ENCODE measurements at places on chromosomes 3 and 15.

DNA sequence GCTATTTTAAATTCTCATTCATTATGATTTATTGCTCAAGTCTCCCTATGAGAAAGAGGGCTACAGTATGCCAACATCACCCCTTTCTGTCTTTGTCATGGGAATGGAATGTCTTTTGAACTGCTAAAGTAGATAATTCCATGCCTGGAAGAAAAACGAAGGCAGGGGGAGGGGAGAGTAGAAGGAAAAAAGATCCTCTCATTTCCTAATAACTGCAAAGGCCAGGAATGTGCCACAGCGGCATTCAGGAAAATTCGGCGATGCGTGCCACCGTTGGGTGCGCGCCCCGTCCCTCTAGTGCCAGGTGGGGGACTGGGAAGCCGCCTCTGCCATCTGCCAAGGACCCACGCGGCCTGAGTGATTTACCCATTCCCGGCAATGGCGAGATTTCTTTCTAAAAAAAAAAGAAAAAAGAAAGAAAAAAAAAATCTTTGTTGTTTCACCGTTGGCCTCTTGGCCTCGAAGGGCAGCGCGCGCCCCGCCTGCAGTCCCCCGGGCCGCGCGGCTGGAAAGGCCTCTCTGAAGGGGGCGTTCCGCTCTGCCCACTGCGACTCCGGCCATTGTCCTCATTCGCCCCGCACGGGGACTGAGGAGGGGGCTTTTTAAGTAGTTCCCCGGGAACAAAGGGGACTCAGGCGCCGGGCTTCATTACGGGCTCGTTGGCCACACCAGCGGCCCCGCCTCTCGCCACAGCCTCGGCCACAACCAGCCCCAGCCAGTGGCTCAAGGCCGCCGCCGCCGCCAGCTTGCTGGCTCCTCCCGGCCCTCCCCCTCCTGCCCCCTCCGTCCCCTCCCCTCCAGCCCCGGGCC lies 54.5 kb downstream of the CPN2 start:
- DNase-seq: no peak

DNA sequence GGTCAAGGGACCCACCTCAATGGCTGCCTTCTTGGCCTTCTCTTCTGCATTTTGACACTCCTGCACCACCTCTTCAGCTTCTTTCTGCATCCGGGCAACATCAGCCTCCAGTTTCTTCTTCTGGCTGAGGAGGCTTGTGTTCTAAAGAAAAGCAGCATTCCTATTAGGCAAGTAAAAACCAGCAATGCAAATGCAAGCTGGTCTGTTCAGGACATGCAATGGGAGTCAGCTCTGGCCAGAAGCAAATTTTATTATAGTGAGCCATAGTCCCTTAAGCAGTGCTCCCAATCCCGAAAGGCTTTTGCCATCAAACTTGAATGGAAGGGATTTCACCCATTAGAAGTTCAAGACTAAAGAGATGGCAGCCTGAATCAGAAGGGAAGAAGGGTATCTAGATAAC lies 97.7 kb downstream of the HHLA2 start:
- DNase-seq: no peak

DNA sequence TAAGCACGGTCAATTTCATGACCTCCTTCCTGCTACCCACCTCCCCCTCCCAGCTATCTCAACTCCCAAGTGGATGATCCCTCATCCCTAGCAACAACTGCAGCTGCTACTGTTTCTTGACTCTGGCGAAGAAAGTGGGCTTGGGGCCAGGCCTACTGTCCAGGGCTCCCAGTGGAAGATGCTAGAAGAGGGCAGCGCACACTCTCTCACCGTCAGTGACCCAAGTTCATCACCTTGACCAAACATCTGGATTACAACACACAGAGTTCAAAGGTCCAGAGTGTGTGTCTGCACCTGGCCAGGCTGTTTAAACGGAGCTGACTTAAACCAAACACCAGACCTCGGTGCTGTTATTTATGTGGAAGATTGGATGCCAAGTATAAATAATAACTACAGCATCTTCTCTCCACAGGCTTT lies 385.6 kb downstream of the SHQ1 start:
- DNase-seq: no peak

DNA sequence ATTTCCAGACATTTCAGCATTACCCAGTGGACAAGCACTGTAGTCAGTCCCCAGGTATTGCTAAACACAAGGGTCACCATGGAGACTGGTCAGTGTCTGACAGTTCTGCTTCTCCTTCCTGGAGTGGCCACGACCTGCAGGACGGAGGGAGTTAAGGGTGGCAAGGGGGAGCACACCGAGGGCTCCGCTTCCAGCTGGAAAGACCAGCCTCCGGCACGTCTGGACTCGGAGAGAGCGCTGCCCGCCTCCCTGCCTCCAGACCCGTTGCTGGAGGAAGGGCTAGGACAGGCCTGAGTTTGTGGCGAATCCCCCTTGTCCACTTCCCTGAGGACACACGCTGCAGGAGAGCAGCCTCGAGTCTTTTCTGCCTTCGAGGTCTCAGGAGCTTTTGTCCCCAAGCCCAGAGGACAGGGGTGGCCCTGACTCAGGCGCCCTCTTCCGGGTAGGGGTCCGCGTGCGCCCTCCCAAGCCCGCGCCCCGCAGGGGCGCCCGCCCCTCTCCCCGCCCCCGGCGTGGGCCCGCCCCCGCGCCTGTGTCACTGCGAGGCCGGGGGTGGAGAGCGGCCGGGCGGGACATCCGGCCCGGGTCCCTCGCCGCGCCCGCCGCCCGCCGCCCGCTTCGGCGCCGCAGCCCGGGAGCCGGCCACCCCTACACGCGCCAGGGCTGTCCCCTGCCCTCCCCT lies at the start of gene CHST14:
CHST14 (plus strand) TSS at position 562 of the 682 bp plus-strand sequence. CDS start 230 bp downstream, outside the sequence.
- peak; percentile 52 for DNase-seq

DNA sequence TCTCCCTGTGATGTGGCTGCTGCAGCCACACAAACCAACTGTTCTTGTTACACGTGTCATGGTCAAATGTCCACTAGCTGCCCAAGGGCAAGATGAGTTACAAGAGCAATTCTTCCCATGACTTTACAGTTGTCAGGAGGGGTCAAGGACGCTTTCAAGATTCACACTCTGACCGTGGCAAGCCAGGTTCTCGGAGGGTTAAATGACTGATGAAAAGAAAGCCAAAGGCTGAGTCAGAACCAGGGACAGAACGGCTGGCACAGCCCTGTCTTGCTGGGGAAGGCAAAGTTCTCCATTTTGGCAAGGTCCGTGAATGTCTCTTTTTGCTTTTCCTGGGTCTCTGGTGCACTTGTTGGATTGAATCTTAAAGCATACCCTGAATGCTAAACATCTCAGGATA lies 364.5 kb upstream of the ICE2 start:
- no peak for DNase-seq

All from suppressor macrophage treated with lipopolysaccharide for 1 hour (primary cell).